Activated CD8-positive, alpha-beta memory T cell treated with anti-CD3 and anti-CD28 coated beads for 1 hour (primary cell): ENCODE measurements at places on chromosomes 2 and 18.

- DNase-seq: no peak
Measured at GRCh38 chr2:7007846-7008741, 90.9 kb downstream of the RNF144A start.

DNA sequence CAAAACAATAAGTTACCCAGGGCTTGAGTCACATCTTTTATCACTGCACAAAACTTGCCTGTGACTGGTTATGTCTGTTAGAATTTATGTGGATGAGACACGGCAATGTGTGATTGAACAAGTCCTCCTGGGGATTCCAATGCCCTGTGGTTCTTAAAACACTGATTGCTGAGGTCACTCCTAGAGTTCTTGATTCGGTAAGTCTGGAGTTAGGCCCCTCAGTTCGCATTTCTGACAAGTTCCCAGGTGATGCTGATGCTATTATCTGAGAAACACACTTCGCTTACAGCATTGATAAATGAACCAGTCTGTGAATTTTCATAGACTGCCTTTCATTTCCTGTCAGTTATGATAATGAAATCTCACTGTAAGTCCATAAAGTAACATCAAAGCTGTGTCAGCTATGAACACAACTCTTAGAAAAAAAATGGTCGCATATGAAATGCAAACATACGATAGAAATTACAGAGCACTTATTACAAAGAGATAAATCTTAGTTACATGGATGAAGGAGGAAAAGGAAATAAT lies 214.0 kb downstream of the DLGAP1 start:
- DNase-seq: no peak

DNA sequence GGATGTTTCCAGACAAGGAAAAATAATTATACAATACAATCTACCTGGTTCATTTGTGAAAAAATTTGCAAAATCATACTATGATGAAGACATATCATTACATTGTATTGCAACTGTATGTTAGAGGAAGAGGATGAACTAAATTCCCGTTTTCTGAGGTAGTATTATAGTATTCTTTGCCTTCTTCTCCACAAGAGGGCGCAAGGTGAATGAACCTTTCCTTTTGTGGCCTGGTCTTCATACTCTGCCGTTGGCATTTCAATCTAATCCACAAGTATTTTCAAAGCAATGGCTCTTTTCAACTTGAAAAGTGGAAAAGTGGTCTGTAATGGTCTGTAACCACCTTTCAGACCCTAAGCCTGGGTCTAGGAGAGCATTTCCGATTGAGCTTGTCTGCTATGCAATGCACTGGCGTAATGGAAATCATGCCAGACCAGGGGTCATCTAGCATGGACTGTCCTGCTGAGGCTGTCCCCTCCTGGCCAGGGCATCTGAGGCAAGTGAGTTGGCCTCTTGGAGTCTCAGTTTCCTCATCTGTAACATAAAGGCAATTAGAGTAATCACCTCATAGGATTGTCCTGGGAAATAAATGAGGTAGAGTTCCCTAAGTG lies 30.8 kb upstream of the ZNF396 start:
- DNase-seq: no peak

- DNase-seq: no peak
Measured at GRCh38 chr18:23990474-23991410, 23.8 kb upstream of the TTC39C start.

GRCh38 chr2:80322311-80322920 lies 17.9 kb upstream of the LRRTM1 start:
- no peak for DNase-seq

DNA sequence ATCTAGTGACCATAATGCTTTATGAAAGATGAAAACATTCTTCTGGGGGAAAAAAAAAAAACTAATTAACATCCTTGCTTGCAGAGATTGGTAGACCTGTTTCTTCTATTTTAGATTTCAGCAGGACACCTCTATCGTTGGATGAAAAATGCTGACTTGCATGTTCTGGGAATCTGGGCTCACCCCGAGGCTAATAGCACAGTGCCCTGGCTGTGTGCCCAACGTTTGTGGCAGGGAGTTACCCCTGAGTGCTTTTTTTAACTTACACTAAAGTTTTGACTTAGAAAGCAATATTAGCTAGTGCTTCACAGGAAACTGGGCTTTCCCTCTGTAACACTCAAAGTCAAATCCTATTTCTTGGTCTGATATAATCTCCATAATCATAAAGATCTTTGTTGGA lies 233.2 kb downstream of the SLC8A1 start:
- DNase-seq: no peak

- no peak for DNase-seq
Measured at GRCh38 chr2:128490321-128490720, 171.7 kb upstream of the HS6ST1 start.

GRCh38 chr2:109300582-109300981 lies 171.6 kb downstream of the SH3RF3 start:
- DNase-seq: no peak

- DNase-seq: no peak
Measured at GRCh38 chr2:121196132-121196848, 88.7 kb downstream of the TFCP2L1 start.

- no peak for DNase-seq
Measured at GRCh38 chr2:111054791-111055691, 65.7 kb upstream of the BCL2L11 start.

GRCh38 chr18:35506024-35506712 lies 8.4 kb upstream of the INO80C start:
- DNase-seq: no peak
